Hypothalamus (tissue), 51 donors: ENCODE measurements at places on chromosomes 11 and 22.

DNA sequence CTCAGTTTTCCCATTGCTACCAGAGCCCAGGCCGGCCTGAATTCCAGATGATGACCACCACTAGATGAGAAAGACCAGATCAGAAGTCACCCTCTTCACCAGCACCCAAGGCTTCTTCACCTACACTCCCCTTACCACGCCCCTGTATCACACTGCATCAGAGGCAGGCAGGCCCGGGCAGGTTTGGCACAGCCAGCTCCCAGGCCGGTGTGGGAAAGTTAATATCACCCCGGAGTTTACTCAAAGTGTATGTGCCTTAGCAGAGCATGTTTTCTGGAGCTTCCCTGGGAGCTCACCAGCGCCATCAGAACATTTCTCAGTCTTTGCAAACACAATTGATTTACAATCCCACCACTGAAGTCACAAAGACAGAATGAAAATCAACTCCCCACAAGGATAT is 47.5 kb upstream of the POU2AF1 start:
- DNase-seq = no peak

DNA sequence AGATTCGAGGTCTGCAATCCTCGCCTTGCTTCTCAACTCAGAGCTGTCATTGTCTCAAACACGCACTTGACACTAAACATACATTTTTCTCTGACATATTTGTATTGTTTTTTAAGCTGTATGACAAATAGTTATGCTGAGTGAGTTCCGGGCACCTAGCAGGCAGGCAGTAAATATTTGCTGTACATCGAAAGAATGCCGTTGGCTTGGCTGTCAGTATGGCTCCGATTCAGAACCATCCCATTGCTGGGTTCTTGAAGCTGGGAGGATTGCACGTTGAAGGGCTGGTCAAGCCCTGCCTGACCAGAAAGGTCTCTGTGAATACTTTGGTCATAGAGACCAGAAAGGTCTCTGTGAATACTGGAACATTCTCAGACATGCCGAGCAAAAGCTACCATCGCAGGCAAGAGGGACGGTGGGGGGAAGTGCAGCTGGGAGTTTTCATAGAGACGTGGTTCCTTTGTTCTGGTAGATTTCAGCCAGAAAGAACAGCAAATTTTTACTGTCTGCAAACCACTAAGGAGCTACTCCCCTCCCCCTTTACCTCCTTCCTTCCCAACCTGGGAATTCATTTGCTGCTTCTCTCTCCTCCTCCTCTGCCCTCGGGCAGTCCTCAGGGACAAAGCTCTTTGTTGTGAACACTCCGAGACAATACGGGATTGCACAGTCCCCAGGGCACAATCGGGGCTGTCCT is 202.2 kb upstream of the SORL1-AS1 start:
- DNase-seq = no peak

- DNase-seq = no peak
Observed at GRCh38 chr11:73130181-73130580, 11.9 kb downstream of the FCHSD2 start.

GRCh38 chr11:103794262-103794661 is 242.2 kb upstream of the DDI1 start:
- DNase-seq = no peak

- DNase-seq = no peak
Observed at GRCh38 chr11:68962527-68963250, 18.1 kb downstream of the MRGPRD start.

GRCh38 chr11:111354601-111354891 is 24.5 kb downstream of the POU2AF1 start:
- DNase-seq = no peak

GRCh38 chr11:64385945-64386704 is 27.2 kb downstream of the RPS6KA4 start:
- DNase-seq = no peak

DNA sequence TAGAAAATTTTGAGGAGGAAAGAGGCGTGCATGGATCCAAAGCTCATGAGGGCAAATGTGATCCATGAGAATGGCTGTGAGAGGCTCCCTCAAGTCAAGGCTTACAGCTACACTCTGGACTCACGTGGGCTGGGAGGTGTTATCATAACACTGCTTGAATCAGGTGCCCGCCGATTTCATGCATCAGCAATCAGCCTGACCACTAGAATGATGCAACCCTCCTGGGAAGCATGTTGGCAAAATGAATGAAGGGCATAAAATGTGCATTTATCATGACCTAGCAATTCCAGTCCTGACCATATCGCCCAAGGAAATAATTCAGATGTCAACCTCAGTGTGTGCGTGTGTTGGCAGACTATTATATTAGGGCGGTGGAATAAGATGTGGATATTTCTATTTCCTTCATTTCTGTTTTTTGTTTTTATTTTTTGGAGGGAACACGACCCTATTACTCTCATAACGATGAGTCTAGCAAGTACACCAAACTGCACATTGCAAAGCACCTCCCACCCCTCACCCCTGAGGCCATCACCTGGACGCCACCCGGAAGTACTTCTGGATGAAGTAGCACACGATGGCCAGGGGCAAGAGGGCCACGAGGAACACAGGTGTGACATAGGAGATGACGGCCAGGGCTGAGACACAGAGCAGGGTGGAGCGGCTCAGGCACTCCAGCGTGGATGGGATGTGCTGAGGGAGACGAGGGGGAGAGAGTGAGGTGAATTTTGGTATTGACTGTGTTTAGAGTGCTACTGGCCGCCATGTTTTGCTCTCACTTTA is 15.7 kb upstream of the KCNJ11 start:
- no peak for DNase-seq

DNA sequence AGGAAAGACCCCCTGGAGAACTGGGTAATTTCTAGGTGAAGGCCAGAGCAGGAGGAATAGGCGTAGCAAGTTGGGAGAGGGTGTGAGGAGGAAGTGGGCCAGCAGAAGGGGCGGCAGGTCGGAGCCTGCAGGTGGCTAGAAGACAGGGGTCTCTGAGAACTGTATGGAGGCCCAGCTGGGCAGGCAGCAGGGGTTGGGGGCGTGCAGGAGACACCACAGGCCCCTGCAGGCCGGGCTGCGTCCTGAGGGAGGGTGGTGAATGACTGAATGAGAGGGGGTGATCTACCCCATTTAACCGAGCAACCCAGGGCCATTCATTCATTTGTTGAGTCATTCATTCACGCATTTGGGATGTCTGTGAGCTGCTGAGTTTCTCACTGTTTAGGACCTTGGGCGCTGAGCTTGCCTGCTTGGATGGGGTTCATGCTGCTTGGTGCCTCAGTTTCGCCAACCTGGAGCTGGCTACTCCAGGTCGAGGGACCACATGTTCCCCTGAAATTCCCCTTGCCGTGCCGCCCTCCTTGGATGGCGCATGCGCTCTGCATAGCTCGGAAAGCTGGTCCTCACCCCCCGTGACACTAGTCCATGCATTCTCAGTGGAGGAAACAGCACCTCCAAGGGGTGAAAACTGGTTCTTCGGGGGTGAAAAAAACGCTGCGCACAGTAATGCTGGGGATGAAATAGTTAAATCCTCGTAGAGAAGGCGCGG is 15.6 kb downstream of the MPPED1 start:
- no peak for DNase-seq

GRCh38 chr11:67356387-67356863 is 3.1 kb upstream of the POLD4 start:
- DNase-seq = no peak

DNA sequence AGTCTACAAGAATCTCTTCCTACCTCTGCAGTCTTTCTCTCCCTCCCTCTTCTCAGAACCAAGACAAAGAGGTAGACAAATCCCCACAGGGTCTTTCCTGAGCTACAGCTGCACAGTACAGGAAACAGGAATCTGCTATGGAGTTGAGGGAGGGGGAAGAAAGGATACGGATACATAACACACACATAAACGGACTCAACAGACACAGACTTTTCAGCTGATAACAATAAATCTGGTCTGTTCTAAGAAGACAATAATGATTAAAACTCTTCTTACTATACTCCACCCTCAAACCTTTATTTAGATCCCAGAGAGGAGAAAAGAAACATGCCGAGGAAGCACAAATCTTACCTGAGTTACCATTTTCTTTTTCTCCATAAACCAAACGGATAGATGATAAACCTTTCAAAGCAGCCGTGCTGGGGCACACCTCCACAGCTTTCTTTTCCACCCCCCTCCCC is 122.2 kb downstream of the APOL5 start:
- DNase-seq = no peak

DNA sequence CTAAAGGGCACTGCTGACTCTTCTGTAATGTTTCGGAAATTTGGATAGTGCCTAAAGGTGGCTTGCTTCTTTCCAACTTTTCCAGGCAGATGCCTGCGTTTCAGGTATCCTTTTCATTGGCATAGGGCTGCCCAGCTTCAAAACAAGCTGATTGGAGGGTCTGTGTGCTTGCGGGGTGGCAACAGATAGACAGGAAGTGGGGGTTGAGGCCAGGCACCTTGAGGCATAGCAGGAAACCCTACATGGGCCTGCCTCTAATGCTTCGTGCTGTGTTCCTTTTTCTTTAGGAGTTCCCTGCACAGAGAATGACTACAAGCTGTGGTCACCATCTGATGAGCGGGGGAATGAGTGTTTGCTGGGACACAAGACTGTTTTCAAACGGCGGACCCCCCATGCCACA is 92.2 kb upstream of the SORL1-AS1 start:
- DNase-seq = no peak

GRCh38 chr11:10581481-10582019 is 13.1 kb upstream of the LYVE1 start:
- DNase-seq = no peak

- no peak for DNase-seq
Observed at GRCh38 chr22:36853407-36854099, 7.3 kb upstream of the NCF4 start.

DNA sequence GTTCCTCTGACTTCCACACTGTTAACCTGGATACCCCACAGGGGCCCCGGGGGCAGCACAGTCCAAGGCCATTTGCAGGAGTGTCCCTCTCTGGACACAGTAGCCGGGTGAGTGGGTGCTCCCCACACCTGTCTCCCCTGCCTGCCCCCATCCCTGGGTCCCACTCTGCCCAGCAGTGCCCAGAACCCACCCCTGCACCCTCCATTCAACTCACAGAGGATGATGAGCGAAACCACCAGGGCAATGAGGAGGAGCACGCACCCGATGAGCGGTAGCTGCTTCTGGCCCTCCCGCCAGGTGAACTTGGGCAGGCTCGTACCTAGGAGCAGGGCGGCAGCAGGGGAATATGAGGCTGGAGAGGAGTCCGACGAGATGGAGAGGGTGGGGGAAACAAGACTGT is 12.2 kb downstream of the TMPRSS13 start:
- DNase-seq = no peak

DNA sequence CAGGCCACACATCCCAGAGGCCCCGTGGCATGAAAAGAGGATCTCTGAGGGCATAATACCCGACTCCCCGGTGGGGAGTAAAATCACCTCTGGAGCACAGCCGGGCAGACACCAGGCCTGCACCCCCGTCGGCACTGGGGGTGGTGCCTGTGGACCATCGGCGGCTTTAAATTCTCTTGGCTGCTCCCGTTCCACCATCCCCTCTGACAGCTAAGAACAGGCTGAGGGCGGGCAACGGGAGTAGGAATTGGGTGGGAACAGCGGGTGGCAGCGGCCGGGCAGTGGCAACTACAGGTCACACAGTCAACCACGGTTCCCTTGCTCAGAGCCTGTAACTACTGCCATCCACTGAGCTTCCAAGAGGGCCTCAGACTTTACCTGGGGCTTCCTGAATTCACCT is 40.2 kb upstream of the MOB2 start:
- no peak for DNase-seq

- DNase-seq = no peak
Observed at GRCh38 chr11:2779499-2779980, 79.7 kb upstream of the KCNQ1OT1 start.

- DNase-seq = no peak
Observed at GRCh38 chr22:30045494-30045887, 34.8 kb upstream of the HORMAD2 start.

GRCh38 chr11:95991101-95991500 is 67.2 kb upstream of the MTMR2 start:
- DNase-seq = no peak

DNA sequence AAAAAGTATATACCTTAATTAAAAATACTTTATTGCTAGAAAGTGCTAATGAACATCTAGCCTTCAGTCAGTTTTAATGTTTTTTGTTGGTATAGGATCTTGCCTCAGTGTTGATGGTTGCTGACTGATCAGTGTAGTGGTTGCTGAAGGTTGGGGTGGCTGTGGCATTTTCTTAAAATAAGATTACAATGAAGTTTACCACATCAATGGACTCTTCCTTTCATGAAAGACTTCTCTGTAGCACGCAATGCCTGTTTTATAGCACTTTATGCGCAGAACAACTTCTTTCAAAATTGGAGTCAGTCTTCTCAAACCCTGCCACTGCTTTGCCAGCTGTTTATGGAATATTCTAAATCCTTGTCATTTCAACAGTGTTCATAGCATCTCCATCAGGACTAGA is 50.6 kb downstream of the LDLRAD3 start:
- no peak for DNase-seq

DNA sequence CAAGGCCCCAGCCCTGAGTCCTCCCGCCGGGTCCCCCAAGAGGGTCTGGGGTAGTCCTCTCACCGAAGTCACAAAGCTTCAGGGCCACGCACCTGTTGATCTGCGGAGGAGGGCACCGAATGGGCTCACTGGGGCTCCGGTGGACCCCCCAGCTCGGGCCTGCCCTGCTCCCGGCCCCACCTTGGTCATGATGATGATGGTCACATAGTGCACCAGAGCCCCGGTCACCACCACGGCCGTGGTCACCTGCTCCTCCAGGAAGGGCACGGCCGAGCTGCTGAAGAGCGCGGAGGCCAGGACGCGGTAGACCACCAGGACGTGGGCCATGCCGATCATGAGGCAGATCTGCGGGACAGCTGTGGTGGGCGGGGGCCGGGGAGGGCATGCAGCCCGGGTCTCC is 13.5 kb upstream of the SIGIRR start:
- DNase-seq = no peak

GRCh38 chr11:87604350-87604749 is 566.6 kb downstream of the TMEM135 start:
- DNase-seq = no peak

- DNase-seq = no peak
Observed at GRCh38 chr22:49325531-49326395, 501.9 kb downstream of the BRD1 start.

- no peak for DNase-seq
Observed at GRCh38 chr11:83355391-83355790, 69.2 kb upstream of the CCDC90B start.

GRCh38 chr11:94672636-94673035 is 95.5 kb upstream of the AMOTL1 start:
- no peak for DNase-seq

DNA sequence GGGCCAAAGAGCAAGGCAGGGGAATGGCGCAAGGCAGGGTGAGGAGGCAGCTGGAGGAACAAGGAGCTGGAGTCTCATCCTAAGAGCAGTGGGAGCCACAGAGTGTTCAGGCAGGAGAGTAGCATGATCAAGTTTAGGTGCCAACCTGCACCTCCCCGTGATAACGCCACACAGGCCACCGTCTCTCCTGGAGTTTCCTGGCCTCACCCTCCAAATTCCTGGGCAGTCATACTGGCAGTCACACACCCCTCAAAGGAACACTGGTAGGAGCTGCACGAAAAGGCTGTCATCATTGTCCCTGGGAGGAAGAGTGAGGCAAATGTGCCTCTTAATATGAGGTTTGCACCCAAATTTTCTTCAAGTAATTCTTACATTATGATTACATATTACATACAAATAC is 36.3 kb upstream of the RTL6 start:
- DNase-seq = no peak

GRCh38 chr11:76317296-76317695 is 63.6 kb downstream of the THAP12 start:
- no peak for DNase-seq
